ENCODE measurements at places on chromosomes 12 and 14.

GRCh38 chr12:112381406-112381882 lies 787 bp downstream of the HECTD4 start:
- peak; percentile 58 for DNase-seq

- no peak for DNase-seq
Measured at GRCh38 chr12:121653999-121654398, 15.5 kb downstream of the MORN3 start.

GRCh38 chr12:19764408-19764807 lies 325.1 kb downstream of the AEBP2 start:
- DNase-seq: no peak

DNA sequence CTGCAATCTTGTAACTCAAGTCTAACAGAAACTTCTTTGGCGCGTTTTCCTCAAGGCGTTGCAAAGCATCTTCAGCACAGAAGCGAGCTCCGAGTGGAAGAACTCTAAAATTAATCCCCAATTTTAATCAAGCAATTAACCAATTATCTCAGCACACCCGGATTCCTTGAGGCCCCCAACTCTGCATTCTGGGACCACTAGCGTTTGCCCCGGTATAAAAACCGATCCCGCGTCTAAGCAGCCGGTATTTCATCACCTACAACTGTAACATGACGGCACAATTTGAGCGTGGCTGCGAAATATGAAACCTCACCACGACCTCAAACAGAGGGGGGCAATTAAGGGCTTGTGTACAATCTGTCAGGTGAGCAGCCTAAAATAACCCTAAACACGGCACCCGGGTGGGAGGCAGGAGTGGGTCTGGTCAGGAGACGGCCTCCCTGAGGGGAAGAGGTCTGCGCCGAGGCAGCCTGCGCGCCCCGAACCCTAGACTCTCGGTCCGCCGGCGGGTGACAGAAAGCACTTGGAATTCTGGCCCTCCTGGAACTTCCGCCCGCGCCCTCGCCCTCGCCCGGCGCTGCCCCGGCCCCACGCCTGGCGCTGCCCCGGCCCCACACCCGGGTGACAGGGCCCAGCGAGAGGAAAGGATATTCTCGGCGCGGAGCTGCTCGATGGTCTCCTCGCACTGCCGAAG lies 594 bp downstream of the ZCCHC8 start:
- peak; percentile 82 for DNase-seq

DNA sequence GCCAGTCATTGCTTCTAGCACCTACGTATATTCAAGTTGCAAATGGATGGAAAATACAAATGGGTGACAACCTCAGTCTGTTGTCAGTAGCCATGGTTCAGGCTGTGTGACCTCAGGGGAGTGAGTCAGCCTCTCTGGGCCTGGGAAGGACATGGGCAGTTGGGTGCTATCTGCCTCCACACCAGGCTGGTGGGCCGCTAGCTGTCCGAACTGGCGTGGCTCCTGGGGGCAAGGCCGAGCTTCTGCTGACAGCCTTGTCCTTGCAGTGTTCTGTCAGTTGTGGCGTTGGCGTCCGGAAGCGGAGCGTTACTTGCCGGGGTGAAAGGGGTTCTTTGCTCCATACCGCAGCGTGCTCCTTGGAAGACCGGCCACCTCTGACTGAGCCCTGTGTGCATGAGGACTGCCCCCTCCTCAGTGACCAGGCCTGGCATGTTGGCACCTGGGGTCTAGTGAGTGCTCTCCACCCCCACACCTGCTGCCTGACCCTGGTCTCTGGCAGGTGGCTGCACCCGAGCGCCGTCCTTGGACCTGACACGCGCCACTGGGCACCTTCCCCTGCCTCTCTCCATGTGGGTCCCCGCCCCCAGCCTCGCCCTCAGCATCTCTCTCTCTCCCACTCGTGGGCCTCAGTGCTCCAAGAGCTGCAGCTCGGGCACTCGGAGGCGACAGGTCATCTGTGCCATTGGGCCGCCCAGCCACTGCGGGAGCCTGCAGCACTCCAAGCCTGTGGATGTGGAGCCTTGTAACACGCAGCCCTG lies 17.1 kb downstream of the PAPLN start:
- no peak for DNase-seq

DNA sequence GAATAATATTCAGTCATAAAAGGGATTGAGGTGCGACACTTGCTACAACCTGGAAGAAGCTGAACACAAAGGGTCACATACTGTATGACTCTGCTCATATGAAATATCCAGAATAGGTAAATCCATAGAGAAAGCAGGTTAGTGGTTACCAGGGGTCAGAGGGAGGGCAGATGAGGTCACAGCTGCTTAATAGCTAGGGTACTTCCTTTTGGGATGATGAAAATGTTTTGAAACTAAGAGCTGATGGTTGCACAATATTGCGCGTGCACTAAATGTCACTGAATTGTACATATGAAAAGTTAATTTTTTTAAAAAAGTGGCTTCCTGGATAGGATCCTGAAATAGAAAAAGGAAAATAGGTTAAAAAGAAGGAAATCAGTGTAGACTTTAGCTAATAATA lies 23.8 kb downstream of the NEUROD4 start:
- DNase-seq: no peak

- no peak for DNase-seq
Measured at GRCh38 chr12:112998987-112999767, 20.9 kb downstream of the OAS2 start.

DNA sequence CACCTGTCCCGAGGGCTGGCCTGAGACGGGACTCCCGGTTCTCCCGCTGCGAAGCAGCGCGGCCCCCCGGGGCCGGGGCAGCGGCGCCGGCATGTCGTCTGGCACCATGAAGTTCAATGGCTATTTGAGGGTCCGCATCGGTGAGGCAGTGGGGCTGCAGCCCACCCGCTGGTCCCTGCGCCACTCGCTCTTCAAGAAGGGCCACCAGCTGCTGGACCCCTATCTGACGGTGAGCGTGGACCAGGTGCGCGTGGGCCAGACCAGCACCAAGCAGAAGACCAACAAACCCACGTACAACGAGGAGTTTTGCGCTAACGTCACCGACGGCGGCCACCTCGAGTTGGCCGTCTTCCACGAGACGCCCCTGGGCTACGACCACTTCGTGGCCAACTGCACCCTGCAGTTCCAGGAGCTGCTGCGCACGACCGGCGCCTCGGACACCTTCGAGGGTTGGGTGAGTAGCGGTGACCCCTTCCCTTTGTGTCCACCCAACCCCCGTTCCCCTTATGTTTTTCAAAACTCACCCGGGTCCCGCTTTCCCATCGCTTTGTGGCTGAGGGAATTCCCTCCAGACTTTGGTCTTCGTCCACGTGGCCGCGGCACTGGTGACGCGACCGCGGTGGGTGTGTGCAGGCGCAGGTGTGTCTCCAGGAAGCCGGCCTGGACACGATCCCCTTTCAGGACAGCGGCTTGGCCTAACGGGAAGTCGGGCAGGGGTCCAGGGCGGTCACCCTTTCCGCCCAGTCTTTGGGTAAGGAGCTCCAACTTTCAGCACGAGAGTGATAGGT lies 826 bp downstream of the PRKCH start:
- no peak for DNase-seq

GRCh38 chr12:6058481-6059161 lies 65.8 kb downstream of the VWF start:
- DNase-seq: no peak

DNA sequence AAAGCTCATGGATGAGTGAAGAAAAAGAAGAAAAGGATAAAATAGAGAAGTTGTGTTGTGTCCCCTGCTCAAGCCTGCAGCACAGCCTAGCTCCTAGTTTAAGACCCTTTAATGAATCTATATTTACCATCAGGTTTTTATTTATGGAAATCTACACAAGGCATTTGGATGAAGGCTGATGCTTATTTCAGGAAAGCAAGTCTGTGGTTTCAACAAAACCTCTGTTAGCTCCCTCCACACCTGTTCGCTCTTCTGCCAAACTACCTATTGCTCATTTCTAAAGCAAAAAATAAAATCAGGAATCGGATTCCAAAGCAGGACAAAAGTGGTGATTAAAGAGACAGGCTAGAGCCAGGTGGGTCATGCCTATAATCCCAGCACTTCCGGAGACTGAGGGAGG lies 18.9 kb upstream of the MAP3K9 start:
- no peak for DNase-seq

DNA sequence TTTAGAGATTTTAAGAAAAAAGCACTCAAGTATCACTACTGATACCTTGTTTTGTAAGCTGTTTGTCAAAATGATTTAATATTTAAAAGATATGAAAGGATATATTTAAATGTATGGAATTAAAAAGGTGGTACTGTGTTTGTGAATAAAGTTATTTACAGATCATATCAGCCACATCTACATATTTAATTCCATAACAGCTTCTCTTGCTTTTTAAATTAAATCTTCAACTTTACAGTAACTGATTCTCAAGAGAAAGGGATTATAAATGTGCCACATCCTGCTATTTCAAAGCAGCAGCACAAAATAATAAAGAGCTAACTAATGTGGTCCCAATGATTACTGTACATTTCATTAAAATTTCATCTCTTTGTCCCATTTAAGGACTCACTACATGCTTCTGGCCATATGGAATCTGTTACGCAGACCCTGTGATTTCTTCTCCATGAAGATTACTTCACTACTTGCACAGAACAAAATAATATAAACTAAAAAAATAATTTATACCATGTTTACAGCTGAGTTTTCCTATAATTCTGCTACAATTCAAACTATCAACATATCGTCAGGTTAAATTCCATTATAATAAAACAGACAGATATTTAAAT lies 117.8 kb downstream of the MED13L start:
- no peak for DNase-seq

DNA sequence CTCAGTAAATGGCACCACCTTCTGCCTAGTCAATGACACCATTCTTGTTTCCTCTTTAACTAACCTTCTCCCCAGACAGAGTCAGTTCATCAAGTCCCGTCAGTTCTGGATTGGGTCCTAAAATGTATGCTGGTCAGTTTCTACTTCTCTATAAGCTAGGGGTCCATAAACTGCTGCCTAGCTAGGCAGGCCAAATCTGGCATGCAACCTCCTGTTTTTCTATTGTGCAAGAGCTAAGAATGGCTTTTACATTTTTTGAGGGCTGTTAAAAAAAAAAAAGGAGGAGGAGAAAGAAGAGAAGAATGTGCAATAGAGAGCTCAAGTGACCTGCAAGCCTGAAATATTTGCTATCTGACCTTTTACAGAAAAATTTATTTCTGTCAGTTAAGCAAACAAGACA lies 6.4 kb upstream of the TMED10 start:
- DNase-seq: no peak

DNA sequence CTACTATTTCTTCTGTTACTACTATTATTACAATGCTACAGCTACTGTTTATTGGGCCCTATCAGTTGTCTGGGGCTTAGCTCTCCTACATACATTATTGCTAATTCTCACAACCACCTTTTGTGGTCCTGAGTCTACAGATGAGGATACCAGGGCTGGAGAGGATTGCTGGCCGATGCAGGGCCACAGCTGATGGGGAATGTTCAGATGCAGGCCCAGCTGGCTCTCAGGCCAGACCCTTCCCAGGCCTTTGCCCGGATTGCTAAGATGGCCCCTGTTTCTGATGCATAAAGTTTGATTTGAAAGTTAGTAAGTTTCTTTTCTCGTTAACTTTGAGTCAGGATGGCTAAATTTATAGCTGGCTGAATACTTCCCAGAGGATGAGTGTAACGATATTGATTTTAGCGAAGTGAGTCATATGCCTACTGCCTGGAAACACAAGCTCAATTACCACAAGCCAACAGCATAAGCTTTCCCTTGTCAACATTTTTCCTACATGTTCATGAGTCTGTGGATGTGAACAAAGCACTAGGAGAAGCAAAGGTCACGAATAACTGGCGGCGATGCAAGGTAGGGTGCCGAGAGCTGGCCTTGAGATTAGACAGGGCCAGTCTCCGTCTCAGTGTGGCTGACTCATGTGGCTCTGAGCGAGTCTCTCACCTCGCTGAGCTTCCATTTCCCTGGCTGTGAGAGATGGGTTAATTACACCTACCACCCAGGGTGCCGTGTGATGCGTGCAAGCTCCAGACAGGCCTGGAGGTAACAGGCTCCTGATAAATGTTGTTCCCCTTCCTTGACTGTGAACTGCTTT lies 111.0 kb downstream of the BEGAIN start:
- no peak for DNase-seq

DNA sequence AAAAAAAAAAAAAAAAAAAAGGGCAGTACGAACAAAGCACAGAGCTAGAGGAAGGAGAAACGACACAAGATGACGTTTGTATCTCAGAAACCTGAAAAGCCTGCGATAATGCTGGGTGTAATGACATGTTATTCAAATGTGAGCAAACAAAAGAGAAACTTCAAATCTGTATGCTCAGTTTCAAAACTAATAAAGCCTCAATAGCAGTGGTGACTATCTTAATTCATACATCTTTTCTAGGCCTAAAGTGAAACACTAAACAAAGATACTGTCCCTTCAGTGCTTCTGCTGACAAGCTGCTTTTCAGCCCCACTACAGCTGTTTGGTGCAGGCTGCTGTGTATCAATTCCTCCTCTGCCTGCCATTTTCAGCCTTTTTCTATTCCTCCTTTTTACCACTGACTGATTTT lies 15.8 kb downstream of the ITPR2 start:
- DNase-seq: no peak

DNA sequence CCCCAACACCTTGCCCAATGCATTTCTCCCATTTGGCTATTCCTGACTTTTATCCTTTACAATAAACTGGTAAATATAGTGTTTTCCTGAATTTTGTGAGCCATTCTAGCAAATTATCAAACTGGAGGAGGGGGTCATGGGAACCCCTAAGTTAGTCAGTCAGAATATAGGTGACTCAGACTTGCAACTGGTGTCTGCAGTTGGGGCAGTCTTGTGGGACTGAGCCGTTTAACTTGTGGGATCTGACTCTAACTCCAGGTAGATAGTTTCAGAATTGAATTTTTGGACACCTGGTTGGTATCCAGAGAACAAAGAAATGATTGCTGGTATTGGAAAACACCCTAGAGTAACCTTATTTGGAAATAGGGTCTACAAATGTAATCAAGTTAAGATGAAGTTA lies 133.4 kb downstream of the CEP83 start:
- no peak for DNase-seq

DNA sequence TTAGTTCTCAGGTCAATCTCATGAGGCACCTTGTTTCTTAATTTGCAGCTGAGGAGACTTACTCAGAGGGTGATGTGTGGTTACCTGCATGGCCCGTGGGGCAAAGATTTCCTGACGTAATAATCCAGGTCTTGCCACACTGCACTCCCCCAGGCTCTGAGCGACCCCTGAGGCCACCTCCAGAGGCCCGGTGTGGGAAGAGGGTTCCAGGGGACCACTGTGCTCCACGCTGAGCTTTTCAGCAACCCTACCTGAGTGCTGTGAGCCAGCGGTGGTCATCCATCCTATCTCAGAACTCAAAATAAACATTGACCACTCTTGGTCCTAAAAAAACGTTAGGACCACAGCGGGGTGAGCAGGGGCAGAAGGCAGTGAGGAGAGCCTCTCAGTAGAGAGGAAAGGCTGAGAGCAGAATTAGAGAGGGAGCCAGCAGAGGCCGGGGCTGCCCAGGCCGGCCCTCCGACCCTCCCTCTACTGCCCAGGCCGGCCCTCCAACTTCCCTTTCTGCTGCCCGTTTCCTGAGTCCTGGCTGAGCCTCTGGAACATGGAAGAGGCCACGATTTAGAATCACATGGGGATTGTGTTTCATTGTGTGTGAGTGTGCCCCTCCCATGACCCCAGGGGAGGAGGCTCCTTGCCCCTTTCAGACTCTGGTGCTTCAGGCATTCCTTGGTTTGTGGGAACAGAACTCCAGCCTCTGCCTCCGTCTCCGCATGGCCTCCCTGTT lies 188.2 kb upstream of the DIO3 start:
- peak; percentile 23 for DNase-seq

GRCh38 chr12:49796606-49797448 lies 31.4 kb downstream of the NCKAP5L start:
- no peak for DNase-seq
